Right lobe of liver (tissue), 6 donors: ENCODE measurements at places on chromosomes 2 and 18. TPM values are rescaled to one million over a fixed set of nuclear protein-coding genes. Genes with fewer than 3 reads are reported as not detected.

SERPINB8 gene
- 14.9 TPM for total RNA-seq

NEU4 gene
- 78.3 TPM for total RNA-seq

EML6 gene
- 1.7 TPM for total RNA-seq

HOXD10 gene
- total RNA-seq: not detected

SERPINB2 gene
- not detected for total RNA-seq

SERPINB3 gene
- total RNA-seq: not detected

FRZB gene
- total RNA-seq: 0.68 TPM

RNF181 gene
- 63.1 TPM for total RNA-seq

REG3A gene
- not detected for total RNA-seq

C2orf80 gene
- total RNA-seq: not detected

RAD51AP2 gene
- not detected for total RNA-seq

ESPNL gene
- 0.12 TPM for total RNA-seq

DSG4 gene
- not detected for total RNA-seq

POTEC gene
- total RNA-seq: not detected

PPIG gene
- total RNA-seq: 22.5 TPM

GALNT14 gene
- total RNA-seq: 0.62 TPM

TEKT4 gene
- not detected for total RNA-seq

DCDC2C gene
- not detected for total RNA-seq

SP140L gene
- 10.1 TPM for total RNA-seq

ELOA2 gene
- not detected for total RNA-seq

FAM124B gene
- total RNA-seq: 2.4 TPM

IL1RL1 gene
- total RNA-seq: 14.2 TPM

PLA2R1 gene
- 0.92 TPM for total RNA-seq

MPP4 gene
- not detected for total RNA-seq

CCBE1 gene
- 4.3 TPM for total RNA-seq

UGT1A8 gene
- total RNA-seq: 0.51 TPM

REG1A gene
- total RNA-seq: not detected

ERBB4 gene
- total RNA-seq: not detected

HOXD13 gene
- total RNA-seq: not detected

EFHD1 gene
- 8.1 TPM for total RNA-seq
